ENCODE measurements at places on chromosomes 5 and 9.

GRCh38 chr9:97697837-97698236 lies 697 bp upstream of the XPA start:
- DNase-seq, result no peak

GRCh38 chr5:96388176-96388575 lies 44.9 kb downstream of the PCSK1 start:
- DNase-seq, result no peak

- peak; percentile 83 for DNase-seq
Measured at GRCh38 chr9:91100878-91101450, 260.8 kb downstream of the AUH start.

DNA sequence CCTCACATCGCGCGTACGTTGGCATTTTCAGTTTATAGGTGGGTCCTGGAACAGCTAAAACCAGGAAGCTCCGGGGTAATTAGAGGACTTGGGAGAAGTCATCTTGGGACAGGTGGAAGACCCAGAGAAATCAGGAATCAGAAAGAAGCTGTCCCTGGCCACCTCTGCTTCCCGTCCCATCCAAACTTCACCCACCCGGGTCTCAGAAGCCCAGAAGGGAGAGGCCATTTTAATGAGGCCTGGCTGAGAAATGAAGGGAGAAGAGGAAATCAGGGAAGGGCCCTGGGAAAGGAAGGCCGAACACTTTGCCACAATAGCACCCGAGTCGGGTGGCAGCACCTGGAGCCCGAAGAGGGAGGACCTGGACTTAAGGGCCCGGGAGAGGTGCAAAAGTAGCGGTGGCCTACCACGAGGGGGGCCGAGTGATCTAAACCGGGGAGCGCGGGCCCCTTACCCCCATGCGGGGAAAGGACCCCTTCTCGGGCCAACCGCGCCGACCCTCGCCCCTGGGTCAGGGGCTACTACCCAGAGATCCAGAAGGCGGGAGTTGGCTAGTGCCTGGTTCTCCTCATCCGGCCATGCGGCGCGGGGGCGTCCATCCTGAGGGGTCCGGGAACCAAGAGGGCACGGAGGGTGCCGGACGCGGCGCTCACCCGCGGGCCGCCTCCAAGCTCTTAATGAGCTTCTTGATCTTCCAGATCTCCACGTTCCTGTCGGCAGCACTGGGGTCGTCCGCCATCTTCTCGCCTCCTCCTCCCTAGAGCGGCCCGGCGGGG lies 668 bp downstream of the ETF1 start:
- DNase-seq, result no peak

- no peak for DNase-seq
Measured at GRCh38 chr5:83184534-83184933, 107.2 kb downstream of the XRCC4 start.

- no peak for DNase-seq
Measured at GRCh38 chr5:111960476-111961215, 203.7 kb upstream of the NREP start.

DNA sequence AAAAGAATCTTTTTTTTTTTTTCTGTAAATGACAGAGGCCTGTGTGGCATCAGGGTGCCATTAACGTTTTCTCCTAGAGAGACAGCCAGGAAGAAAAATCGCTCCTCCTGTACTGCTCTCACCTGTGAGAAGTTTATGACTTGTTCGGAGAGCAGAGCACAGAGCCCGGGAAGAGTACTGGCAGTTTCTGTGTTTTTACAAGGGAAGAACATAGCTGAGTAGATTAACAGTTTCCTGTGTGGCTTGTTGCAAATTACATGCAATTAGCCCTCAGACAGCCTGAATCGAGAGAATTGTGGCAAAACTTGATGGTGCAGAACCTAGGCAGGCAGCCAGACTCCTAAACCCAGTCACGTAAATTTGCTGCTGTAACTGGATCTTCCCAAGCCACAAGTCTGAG lies 32.1 kb downstream of the PRKACG start:
- DNase-seq, result no peak

DNA sequence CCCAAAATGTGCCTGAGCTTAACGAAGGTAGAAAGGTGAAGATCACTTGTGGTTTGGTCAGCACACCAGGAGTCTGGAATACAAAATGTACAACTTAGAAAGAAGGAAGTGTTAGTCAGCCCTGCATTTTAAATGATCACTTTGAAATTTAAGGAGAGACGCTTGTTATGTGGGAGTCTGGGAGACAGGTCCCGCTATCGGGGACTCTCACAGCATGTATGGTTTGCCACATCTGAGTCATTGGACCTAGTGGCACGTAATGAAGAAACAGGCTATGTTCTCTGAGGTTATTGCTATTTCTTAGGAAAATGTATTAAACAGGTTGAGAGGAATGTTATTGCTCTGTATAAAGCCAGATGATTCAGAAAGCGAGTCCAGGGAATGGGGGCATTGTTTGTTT lies 2362.5 kb upstream of the WWC1 start:
- no peak for DNase-seq

DNA sequence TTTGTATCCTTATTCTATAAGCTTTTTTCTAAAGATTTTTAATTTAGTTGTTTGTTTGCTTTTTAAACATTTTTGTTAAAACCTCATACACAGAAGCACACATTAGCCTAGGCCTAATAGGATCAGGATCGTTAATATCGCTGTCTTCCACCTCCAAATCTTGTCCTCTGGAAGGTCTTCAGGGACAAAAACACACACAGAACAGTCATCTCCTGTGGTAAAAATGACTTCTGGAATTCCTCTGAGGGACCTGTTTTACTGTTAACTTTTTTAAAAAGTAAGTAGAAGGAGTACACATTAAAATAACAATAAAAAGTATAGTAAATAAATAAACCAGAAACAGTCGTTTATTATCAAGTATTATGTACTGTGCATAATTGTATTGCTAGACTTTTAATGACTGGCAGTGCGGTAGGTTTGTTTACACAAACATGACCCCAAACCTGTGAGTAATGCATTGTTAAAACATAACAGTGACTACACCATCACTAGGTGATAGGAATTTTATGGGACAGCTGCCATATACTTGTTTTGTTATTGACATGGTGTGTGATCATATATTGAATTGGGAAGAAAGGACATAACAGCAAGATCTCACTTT lies 109.6 kb downstream of the ZCCHC7 start:
- no peak for DNase-seq

GRCh38 chr5:59420596-59420995 lies 472.9 kb downstream of the PDE4D start:
- DNase-seq, result no peak

DNA sequence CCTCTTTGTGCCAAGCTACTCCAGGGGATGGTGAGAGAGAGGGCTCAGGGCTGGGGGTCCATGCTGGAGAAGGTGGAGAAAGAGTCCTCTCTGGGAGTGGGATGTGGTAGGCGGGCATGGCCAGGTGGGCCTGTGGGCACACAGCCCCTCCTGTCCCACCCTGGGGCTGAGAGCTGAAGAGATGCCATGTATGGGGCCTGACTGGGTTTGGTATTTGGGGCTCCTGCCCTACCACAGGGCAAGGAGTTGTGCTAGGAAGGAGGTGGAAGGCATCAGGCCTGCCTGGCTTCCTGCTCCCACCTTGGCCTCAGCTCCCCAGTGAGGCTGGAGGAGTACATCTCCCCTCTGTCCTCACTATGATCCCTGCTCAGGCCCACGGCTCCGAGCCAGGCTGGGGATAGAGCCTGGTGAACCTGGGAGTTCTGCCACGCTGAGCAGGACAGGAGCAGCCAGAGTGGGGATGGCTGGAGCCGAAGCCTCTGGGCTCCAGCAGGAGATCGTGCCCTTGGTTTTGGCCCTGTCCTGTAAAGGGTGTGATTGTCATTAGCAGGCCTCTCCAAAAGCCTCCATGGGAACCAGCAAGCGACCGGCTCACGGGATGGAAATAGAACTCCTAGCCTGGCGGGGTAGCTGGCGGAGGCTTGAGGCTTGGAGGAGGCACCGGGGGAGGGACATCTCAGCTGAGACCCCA lies 75.5 kb downstream of the CACNA1B start:
- DNase-seq, result no peak

- DNase-seq, result no peak
Measured at GRCh38 chr5:77210091-77210963, at the start of gene PDE8B. Gene PDE8B, plus strand, starts transcription at chr5:77210680. Its CDS starts 246 bp downstream, at chr5:77210926.

DNA sequence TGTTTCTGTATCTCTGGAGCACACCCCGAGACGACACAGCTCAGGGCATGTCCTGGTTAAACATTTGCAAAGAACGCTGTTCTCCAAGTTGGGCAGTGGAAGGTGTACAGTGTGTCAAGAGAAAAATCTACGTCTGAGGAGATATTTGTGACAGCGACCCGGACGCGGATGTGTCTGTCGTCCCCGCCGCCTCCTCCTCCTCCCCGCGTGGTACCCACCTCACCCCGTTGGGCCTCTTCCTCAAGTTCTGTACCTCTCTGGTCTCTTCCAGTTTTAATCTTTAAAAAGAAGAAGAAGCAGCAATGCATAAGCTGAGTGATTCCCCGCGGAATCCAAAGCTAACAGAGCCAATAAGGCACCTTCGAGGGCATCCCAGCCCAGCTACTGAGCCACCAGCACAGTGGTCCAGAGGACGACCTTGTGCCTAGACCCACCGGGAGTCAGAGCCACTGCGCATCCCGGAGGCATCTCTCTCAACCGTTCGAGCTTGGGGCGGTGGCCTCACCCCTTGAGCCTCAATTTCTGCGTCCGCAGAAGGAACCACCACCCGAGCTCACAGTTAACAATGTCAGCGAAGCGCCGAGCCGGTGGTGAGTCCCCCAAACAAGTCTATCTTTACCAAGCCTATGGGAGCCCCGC lies 467 bp downstream of the C9orf78 start:
- no peak for DNase-seq

DNA sequence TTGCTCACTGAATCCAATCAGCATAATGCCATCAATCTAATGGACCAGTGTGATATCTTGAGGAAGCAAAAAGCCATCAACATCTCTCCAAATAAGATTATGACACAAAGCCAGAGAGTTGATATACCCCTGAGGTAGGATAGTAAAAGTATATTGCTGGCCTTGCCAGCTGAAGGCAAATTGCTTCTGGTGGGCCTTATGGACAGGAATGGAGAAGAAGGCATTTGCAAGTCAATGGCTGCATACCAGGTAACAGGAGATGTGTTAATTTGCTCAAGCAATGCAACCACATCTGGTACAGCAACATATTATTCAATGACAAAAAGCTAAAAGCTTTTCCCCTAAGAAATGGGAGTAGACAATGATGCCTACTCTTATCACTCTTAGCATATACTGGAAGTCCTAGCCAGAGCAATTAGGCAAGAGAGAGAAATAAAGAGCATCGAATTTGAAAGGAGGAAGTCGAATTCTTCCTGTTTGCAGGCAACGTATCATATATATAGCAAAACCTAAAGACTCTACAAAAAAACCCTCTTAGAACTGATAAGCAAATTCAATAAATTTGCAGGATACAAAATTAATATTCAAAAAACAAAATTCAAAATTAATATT lies 216.1 kb upstream of the RASA1 start:
- DNase-seq, result no peak

GRCh38 chr9:136495238-136495800 lies 12.5 kb upstream of the SEC16A start:
- DNase-seq, result no peak

GRCh38 chr5:3122985-3123762 lies 371.7 kb upstream of the IRX2 start:
- no peak for DNase-seq

DNA sequence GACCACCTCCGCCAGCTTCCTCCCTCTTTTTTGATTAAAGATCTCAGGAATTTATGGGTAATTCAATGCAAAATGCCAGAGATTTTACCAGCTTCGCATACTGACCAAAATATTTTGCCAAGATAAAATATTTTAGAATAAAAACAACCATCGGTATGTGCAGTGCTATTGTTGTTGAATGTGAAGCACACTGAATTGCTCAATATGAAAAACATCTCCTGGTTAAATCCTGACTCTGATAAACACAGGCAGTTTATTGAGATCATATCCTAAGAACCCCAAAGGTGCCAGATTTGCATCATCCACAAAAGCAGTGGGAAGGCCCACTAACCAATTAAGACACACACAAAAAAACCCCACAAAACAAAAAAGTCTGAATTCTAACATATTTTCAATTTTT lies 202.4 kb downstream of the GLIS3 start:
- no peak for DNase-seq

DNA sequence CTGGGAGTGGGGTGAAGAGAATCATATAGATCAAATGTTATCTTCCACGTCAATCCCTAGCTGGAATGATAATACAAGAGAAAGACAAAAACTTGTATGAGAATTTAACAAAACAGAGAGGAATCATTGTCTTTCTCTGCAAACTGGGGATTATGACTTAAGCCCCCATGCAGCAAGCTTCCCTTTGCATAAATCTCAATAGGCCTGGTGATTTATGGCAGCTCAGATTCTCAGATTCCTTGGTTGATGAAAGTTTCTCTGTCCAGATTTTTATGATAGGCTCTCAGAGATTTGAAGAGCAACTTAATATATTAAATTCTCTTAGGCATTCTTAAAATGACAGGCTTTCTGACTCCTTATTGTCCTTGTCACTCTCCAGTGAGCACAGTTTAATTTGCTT lies 56.0 kb downstream of the RASGRF2 start:
- no peak for DNase-seq

GRCh38 chr9:72185561-72185960 lies 36.3 kb downstream of the GDA start:
- DNase-seq, result no peak

DNA sequence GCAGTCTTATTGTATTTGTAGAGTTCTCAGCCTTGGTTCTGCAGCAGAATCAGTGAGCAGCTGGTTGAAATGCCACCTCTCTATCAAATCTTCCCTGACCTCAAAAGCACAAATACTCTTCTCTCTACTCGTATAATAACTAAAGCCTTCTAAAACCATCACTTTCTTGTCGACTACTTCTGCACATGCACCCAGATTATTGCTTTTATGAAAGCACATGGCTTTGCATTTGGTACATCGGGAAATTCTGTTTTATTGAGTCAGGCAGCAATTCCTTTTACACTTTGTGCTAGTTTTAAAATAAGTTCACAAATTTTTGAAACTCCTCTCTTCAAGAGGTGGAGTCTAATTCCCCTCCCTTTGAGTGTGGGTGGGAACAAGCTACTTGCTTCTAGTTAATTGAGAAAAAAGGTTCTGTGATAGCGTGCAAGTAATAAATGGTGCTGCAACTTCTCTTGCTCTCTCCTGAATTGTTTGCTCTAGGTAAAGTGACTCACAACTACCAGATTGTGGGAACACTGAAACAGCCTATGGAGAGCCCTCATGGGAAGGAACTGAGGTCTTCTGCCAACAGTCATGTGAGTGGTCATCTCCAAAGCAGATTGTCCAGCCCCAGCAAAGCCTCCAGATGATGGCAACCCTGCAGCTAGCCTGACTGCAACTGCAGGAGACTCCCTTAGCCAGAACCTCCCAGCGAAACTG lies 66.0 kb upstream of the TAF1L start:
- DNase-seq, result no peak

DNA sequence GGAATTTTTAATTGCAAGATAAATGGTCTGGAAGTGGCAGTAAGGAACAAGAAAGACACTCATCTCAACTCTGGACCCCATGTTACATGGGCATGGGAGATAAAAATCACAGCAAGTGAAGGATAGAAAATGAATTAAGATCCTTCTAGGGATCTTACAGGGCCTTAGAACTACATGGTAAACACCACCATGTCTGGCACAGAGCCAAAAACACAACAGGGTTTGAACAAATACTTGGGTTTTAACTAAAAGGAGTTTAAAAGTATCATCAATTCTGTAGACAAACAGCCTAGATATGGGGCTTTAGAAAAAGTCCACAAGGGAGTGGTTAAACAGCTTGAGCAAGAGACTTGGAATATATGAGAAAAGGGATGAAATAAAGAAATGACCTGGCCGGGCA lies 366.4 kb downstream of the ARL15 start:
- no peak for DNase-seq

GRCh38 chr9:82673201-82673600 lies 389.7 kb downstream of the RASEF start:
- no peak for DNase-seq

Data from psoas muscle (tissue), 8 donors.